ENCODE measurements at places on chromosomes 1 and 21. TPM values are rescaled to one million over a fixed set of nuclear protein-coding genes. Genes with fewer than 3 reads are reported as not detected.

GRCh38 chr1:187143783-187144182, 315.0 kb downstream of the PLA2G4A start:
- DNase-seq, result no peak

DNA sequence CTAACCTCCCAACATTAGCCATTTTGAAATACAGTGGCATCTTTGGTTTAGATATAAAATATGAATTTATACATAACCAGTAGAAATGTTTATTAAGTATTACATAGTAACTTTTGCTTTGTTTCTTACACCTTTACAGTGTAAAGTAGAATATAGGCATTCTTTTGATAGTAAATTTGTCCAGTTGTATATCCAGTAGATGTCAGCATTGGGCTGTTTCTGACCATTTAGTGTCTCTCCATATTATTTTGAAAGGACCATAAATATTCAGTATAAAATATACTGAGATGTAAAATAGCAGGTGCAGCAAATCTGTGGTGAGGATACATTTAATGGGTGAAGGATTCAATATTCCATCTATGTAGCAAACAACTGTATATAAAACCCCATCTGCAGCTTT, 115.8 kb upstream of the ZRANB2 start:
- no peak for DNase-seq

DNA sequence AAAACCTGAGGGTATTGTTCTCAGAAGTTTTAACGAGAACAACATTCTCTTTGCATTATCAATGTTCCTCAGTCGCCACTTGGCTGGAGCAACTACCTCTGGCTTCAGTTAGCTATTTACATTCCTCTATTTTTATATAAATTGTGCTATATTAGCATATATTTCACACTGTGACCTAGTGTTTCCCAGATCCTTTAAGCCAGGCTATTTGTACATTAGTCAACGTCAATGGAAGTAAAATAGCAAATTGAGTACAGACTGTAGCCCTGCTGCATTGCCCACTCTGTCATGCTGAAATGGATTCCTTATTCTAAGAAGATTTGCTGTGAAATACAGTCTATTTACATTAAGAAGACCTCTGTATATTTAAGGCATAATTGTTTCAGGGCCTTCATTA, 213.8 kb downstream of the ROR1 start:
- DNase-seq, result no peak

DNA sequence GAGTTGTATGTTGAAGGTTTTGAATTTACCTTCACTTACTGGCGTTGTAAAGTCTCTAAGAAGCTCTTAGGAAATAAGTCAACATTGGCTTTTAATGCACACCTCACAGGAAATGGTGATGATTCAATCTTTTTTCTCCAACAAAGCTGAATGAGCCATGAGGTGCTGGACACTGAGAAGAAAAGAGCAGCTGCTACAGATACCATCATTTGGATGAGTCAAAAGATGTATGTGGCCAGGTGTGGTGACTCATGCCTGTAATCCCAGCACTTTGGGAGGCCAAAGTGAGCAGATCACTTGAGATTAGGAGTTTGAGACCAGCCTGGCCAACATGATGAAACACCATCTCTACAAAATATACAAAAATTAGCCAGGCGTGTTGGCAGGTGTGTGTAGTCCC, 3.3 kb upstream of the IL23R start:
- no peak for DNase-seq

DNA sequence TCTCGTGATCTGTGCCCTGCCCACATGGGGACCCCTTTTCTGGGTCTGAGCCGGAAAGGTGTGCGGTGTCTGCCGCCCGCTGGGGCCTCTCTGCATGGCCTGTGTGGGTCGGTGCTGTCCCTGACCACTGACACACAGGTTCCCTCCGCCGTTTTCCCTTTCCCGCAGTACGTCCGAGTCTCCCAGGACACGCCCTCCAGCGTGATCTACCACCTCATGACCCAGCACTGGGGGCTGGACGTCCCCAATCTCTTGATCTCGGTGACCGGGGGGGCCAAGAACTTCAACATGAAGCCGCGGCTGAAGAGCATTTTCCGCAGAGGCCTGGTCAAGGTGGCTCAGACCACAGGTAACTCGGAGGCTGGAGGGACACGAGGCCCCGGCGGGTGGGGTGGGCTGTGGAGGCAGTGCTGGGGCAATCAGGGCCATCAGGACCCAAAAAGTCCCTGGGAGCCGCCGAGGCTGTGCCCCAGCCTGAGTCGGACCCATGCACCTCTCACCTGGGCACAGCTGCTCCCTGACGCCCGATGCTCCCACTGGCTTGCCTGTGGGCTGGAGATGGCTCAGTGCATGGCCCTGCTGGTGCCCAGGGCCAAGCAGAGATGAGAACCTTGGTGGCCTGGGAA, 13.3 kb downstream of the TRPM2 start:
- DNase-seq, result no peak

DNA sequence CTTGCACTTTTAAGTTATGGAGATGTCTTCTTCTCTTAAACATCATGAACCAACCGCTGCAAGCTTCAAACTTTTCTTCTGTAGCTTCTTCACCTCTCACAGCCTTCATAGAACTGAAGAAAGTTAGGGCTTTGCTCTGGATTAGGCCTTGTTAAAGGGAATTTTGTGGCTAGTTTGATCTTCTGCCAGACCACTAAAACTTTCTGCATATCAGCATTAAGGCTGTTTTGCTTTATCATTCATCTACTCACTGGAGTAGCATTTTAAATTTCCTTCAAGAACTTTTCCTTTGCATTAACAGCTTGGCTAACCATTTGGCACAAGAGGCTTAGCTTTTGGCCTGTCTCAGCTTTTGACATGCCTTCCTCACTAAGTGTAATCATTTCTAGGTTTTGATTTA, 43.0 kb upstream of the RGL1 start:
- DNase-seq, result no peak

GRCh38 chr1:202155478-202156021, 4.9 kb downstream of the PTPN7 start:
- peak; percentile 72 for DNase-seq

Gene IQCC
- 2.5 TPM for total RNA-seq

Gene ANGPTL1
- total RNA-seq, result 26.3 TPM

Gene FNDC10
- total RNA-seq, result 4.1 TPM

Gene IFNLR1
- total RNA-seq, result 4.6 TPM

Gene RGS8
- not detected for total RNA-seq

All from ureter (tissue), 1 donor.